GM23338 (cell line): ENCODE measurements at places on chromosomes 11 and 22. TPM values are rescaled to one million over a fixed set of nuclear protein-coding genes. Genes with fewer than 3 reads are reported as not detected.

TIMP3 gene
- 1.4 and 1.9 TPM in 2 replicates for total RNA-seq

GRCh38 chr11:12693479-12694182 is 19.4 kb downstream of the TEAD1 start:
- H3K27me3 ChIP-seq: peaks cover 2% of the 10 kb centered on the region
- H3K27ac ChIP-seq: peak overlapping the region; percentile 52; the same call in 1 of the 2 replicates
- no peak for DNase-seq
- H3K36me3 ChIP-seq: no peaks in the 10 kb centered on the region
- H3K4me3 ChIP-seq: no peak overlapping the region

DNA sequence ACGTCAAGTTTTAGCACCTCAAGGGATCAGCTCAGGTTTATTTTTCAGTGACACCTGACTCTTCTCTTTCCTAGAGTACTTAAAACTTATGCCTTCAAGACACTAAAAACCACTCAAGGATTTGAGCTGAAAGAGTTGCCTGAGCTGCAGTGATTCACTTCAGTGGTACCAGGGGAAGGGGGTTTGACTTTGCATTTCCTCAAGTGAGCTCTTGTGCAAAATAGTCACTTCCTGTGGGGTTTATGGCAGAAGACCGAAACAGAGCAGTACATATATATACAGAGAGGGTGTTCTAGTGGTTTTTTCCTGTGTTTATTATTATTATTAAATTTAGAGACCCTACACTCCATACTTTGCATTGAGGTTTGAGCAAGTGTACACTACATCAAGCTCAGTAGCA is 60.7 kb downstream of the DBX1 start:
- no peaks in the 10 kb centered on the region for H3K27me3 ChIP-seq
- no peak for DNase-seq
- H3K4me3 ChIP-seq: no peak overlapping the region
- peaks cover 27% of the 10 kb centered on the region; the same call in 1 of the 2 replicates for H3K36me3 ChIP-seq
- H3K27ac ChIP-seq: no peak overlapping the region

- H3K4me1 ChIP-seq: peaks cover 16% of the 10 kb centered on the region
- DNase-seq: no peak
- peak overlapping the region; percentile 70 for H3K4me3 ChIP-seq
Observed at GRCh38 chr11:44066732-44067141, 667 bp downstream of the ACCS start.

DNA sequence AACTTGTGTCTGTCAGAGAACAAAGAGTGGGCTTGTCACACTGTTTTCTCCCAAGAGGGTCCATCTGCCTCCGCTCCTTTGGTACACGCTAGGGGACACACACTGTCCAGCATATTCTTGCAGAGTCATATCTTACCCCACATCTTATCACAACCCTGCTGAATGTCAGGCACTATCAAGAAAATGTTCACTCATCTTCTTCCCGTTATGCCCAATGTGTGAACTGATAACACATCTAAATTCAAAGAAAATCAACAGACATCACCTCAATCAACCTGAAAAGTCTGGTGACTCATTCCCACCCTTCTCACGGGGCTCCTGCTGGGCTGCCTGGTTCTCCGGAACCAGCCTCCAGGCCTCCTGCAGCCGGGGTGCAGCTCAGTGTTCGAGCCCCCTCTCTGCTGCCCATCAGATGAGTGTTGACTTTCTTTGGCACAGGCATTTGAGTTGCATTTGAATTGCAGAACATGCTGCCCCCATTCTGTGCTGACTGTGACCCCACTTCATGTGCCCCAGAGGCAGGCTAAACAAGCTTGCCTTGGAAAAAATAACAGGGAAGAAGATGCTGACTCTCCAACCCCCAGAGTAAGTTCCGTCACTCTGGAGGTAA is 19.4 kb downstream of the GRAP2 start:
- H3K4me3 ChIP-seq: no peak overlapping the region
- peaks cover 18% of the 10 kb centered on the region for H3K4me1 ChIP-seq
- DNase-seq: no peak
- H3K27ac ChIP-seq: no peak overlapping the region

CCDC188 gene
- total RNA-seq: not detected in 2 replicates

GRCh38 chr11:82906236-82906635 is 4.7 kb downstream of the DDIAS start:
- H3K27ac ChIP-seq: no peak overlapping the region
- H3K36me3 ChIP-seq: peaks cover 1% of the 10 kb centered on the region; the same call in 1 of the 2 replicates
- H3K4me3 ChIP-seq: no peak overlapping the region
- H3K4me1 ChIP-seq: peaks cover 39% of the 10 kb centered on the region

LPXN gene
- total RNA-seq: 0.56 and 2.3 TPM in 2 replicates

DNA sequence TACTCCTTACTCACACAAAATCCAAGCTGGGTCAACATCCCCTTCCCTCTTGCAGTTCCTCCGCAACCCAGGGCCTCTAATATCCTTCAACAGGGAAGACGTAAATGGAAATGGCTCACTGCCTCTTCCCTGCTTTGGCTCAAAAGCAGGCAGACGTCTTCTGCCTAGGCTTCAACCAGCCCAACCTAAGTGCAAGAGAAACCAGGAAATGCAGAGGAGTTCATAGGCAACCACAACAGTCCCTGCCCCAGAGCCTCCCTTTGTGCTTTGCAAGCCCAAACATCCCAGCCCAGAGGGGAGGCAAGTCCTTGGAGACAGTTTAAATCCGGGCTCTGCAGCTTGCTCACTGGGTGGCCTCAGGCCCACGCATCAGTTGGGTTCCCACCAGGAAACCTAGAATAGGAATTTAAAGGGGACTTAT is 33.3 kb downstream of the CD6 start:
- peaks cover 4% of the 10 kb centered on the region; the same call in 1 of the 2 replicates for H3K4me1 ChIP-seq
- no peak overlapping the region for H3K4me3 ChIP-seq
- H3K27me3 ChIP-seq: peaks cover 61% of the 10 kb centered on the region
- H3K27ac ChIP-seq: no peak overlapping the region
- DNase-seq: no peak

DNA sequence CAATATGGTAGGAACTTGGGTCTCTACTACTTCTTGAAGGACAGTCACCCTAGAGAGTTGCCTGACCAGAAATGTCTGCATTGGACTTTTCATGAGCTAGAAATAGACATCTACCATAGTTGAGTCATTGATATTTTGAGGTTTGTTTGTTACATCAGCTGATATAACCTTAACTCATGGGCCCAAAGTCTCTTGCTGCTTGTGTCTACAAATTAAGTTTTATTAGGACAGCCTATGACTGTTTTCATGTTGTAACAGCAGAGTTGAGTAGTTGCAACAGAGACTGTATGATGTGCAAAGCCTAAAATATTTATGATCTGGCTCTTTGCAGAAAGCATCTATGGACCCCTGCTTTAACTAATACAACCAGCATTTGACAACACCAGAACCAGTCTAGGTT is 155.3 kb downstream of the MIAT start:
- H3K4me1 ChIP-seq: no peaks in the 10 kb centered on the region
- H3K27me3 ChIP-seq: no peaks in the 10 kb centered on the region
- no peak for DNase-seq
- no peak overlapping the region for H3K4me3 ChIP-seq

GRCh38 chr11:13051257-13051656 is 42.1 kb downstream of the RASSF10 start:
- H3K27ac ChIP-seq: no peak overlapping the region
- DNase-seq: no peak
- H3K4me1 ChIP-seq: no peaks in the 10 kb centered on the region
- no peaks in the 10 kb centered on the region for H3K27me3 ChIP-seq
- H3K4me3 ChIP-seq: no peak overlapping the region

DNA sequence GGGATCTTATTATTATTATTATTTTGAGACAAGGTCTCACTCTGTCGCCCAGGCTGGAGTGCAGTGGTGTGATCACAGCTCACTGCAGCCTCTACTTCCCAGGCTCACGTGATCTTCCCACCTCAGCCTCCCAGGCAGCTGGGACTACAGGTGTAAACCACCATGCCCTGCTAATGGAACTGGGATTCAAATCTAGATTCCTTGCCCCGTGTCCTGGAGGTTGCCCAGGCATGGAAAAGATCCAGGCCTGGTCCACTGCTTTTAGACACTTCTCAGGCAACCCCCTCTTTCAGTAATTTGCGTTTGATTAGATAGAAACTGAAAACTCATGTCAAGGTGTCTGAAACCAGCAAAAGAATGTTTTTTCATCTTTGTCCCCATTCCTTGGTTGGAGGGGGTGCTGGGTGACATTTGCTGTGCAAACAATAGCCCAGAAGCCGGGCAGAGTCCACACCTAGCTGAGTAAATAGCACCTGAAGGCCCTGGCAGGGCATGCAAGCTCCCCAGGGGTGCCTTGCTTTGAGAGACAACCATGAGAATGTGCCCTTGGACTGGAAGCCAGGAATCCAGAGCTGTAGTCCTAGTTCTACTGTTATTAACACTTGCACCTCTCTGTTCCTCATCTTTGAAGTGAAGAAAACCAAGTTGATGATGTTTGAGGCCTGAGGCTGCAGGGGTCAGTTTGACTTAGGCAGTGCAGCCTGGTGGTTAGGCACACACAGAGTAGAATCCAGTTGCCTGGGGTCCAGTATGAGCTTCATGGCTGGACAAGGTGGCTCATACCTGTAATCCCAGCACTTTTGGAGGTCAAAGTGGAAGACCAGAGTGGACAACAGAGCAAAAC is 19.1 kb upstream of the XBP1 start:
- H3K27ac ChIP-seq: no peak overlapping the region
- H3K36me3 ChIP-seq: no peaks in the 10 kb centered on the region

DNA sequence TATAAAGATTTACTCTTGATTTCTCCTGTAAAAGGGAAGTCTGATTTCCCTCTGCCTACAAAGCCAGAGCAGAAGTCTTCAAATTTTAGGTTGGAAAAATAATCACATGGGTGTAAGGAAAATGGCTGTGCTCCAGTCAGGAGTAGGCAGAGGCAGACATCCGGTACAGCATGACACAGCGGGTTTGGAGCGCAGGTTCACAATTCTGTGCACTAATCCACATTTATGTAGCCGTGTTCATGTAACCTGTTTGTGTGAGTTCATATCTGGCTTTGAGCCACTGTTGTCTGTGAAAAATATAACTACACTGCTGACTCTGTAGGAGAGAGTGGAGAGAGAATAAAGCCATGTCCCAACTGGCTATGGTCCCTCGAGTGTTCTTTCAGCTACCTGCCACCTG is 248.0 kb downstream of the CASP12 start:
- DNase-seq: peak; percentile 76
- H3K4me1 ChIP-seq: peaks cover 7% of the 10 kb centered on the region
- no peaks in the 10 kb centered on the region for H3K27me3 ChIP-seq
- H3K36me3 ChIP-seq: peaks cover 15% of the 10 kb centered on the region

GRCh38 chr22:44622679-44623078 is 79.3 kb upstream of the PRR5 start:
- no peaks in the 10 kb centered on the region for H3K4me1 ChIP-seq
- no peak for DNase-seq
- H3K27me3 ChIP-seq: peaks cover 26% of the 10 kb centered on the region
- H3K27ac ChIP-seq: no peak overlapping the region
- H3K36me3 ChIP-seq: no peaks in the 10 kb centered on the region

DNA sequence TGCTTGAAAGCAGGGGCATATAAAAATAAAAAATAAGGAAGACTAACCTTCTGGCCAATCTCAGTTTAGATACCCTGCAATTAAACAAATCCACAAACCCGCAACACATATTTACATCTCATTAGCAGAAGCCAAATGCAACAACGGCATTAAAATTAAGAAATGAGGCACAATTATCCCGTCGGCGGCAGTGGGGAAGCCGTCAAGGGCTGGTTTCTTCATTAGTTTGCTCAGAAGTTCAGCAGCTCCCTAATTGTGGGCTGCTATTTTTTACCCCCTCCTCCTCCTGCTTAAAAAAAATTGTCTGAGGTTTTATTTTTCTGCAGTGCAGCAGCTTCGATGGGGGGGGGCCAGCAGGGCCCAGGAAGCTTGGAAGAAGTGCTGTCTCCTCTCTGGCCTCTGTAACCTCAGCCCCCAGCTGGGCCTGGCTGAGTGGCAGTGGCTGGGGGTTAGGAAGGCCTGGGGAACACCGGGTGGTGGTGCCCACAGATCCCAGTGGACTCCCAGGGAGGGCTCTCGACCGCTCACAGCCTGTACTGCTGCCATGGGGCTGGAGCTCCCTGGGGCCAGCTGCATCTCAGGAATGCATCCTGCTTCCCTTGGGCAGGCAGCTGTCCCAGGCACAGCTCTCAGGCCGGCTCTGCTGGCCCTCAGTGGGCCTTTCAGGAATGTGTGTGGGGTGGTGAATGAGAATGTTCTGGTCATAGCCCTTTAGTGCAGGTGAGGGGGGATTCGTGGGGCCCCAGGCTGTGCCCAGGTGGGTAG is 148.7 kb upstream of the B3GAT1 start:
- DNase-seq: peak; percentile 34
- no peaks in the 10 kb centered on the region for H3K27me3 ChIP-seq
- H3K36me3 ChIP-seq: no peaks in the 10 kb centered on the region
- no peak overlapping the region for H3K27ac ChIP-seq
- no peak overlapping the region for H3K4me3 ChIP-seq
- H3K4me1 ChIP-seq: no peaks in the 10 kb centered on the region

GRCh38 chr11:120675171-120675570 is 163.6 kb downstream of the GRIK4 start:
- no peak overlapping the region for H3K4me3 ChIP-seq
- H3K4me1 ChIP-seq: no peaks in the 10 kb centered on the region
- no peak overlapping the region for H3K27ac ChIP-seq
- DNase-seq: no peak
- no peaks in the 10 kb centered on the region for H3K36me3 ChIP-seq

DNA sequence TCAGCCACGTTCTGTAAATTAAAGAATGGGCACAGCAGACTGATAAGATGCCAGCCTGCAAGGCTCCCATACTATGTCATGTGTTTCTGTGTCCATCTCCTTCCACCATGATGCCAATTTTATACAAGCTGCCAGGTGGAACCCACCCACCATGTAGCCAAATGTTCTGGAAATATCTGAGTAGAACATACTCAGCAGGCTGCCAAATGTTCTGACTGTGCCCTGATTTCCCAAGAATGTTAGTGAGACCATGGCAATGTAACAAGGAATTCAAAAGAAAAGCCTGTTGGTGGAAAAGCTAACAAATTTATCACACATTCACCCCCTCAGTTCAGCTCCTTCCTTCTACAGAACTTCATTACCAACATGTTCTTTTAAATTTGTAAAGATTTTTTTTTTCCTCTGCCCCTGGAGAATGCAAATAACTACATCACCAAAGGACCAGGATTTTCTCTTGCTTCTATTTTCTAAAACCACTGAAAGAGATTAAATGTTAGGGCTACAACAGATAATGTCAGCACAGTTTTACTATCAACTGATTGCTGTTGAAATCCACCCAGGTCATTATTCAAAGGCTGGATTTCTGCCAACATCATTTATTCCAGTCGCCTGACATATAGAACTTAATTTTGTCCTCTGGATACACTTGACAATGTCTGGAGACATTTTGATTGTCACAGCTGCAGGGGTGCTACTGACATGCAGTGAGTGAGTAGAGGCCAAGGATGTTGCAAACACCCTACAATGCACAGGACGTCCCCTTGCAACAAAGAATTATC is 3.1 kb downstream of the DMC1 start:
- no peak for DNase-seq
- no peak overlapping the region for H3K27ac ChIP-seq
- no peak overlapping the region for H3K4me3 ChIP-seq
- peaks cover 23% of the 10 kb centered on the region for H3K4me1 ChIP-seq

DNA sequence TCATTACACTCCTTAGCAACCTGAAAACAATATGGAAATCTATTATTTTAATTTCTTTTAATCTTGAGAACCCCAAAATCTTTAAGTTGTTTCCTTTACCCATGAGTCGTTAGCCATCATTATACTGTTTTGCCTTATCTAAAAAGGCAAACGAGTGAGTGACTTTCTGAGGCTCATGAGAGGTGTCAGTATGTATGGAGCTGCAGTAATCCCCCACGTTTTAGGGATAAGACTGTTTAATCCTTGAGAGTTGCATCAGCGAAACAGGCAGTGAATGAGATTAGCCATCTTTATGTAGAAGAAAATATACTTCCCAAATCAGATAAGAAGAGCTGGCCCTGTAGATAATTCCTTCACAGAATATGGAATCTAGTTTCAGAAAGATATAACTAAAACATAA is 1147.0 kb downstream of the DLG2 start:
- no peak overlapping the region for H3K27ac ChIP-seq
- H3K27me3 ChIP-seq: no peaks in the 10 kb centered on the region
- no peaks in the 10 kb centered on the region; the same call in 1 of the 2 replicates for H3K4me1 ChIP-seq
- DNase-seq: no peak
- no peak overlapping the region for H3K4me3 ChIP-seq
- no peaks in the 10 kb centered on the region for H3K36me3 ChIP-seq
